ENCODE measurements at places on chromosomes 12 and 14.
A peak's percentile ranks its signal among the peaks of the same experiment; 100 is the strongest.

- DNase-seq: no peak
Observed at GRCh38 chr14:103081951-103082350, 2.1 kb upstream of the LBHD2 start.

GRCh38 chr12:112115259-112116045 is 6.9 kb upstream of the NAA25 start:
- no peak for DNase-seq

- no peak for DNase-seq
Observed at GRCh38 chr12:42396473-42397259, 70.7 kb downstream of the PPHLN1 start.

DNA sequence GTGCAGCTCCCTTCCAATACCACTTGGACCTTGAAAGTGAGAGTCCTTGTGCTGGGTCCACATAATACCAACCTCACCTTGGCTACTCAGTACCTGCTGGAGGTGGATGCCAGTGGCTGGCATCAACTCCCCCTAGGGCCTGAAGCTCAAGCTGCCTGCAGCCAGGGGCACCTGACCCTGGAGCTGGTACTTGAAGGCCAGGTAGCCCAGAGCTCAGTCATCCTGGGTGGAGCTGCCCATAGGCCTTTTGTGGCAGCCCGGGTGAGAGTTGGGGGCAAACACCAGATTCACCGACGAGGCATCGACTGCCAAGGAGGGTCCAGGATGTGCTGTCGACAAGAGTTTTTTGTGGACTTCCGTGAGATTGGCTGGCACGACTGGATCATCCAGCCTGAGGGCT is 5.7 kb upstream of the INHBE start:
- DNase-seq: no peak

DNA sequence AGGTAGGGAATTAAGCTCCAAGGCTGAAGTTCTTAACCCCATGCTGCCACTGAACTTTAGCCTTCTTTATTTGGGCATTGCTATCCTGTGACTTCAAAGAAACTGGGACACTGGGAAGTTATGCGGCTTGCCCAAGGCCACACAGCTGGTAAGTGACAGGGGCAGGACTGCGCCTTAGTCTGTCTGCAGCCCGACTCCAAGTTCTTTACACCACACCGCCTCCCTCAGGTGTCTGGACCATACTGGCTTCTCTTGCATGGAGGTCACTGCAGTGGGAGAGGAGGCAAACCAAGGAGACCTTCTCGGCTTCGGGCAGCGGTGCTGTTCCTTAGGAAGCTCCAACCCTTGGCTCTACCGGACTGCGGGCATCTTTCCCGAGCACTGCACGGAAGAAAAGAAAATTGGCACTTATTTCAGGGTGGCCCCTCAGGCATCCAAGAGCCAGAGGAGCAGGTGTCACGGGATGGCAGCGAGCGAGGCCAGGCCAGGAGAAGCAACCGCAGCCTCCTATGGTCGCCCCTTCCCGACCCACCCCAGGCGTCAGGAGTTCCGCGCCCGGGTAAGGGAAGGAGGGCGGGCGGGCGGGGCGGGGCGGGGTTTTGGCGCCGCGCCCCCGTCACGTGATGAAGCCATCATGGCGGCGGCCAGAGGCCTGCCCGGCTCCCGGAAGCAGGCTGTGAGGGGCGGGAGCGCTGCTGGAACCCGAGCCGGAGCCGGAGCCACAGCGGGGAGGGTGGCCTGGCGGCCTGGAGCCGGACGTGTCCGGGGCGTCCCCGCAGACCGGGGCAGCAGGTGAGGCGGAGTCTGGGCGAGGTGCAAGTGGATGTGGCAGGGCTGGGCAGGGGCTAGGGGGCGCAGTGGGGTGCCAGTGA is 16.4 kb upstream of the ESPL1 start:
- peak; percentile 67 for DNase-seq

DNA sequence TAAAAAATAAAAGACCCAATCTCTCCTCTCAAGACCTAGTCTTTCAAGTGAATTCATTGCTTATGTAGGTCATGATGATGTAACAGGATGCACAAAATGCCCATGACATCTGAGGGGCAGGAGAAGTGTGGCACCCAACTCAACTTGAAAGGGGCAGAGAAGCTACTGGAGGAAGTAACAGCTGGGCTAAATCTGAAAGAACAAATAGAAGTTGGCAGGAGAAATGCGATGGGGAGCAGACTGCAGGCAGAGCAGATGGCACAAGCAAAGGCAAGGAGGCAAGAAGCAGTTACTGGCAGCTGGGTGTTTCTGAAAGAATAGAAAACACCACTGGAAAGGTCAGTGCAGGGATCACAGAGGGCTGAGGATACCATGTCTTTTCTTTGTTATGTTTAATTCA is 14.6 kb downstream of the SLC38A4 start:
- no peak for DNase-seq

- DNase-seq: no peak
Observed at GRCh38 chr12:41993283-41993682, 151.4 kb downstream of the GXYLT1 start.

GRCh38 chr12:66514581-66514980 is 164.3 kb downstream of the GRIP1 start:
- peak; percentile 34 for DNase-seq

- DNase-seq: peak; percentile 64
Observed at GRCh38 chr14:22556990-22557623, 31.9 kb downstream of the DAD1 start.

- DNase-seq: no peak
Observed at GRCh38 chr14:24247422-24247821, 5.0 kb upstream of the TINF2 start.

DNA sequence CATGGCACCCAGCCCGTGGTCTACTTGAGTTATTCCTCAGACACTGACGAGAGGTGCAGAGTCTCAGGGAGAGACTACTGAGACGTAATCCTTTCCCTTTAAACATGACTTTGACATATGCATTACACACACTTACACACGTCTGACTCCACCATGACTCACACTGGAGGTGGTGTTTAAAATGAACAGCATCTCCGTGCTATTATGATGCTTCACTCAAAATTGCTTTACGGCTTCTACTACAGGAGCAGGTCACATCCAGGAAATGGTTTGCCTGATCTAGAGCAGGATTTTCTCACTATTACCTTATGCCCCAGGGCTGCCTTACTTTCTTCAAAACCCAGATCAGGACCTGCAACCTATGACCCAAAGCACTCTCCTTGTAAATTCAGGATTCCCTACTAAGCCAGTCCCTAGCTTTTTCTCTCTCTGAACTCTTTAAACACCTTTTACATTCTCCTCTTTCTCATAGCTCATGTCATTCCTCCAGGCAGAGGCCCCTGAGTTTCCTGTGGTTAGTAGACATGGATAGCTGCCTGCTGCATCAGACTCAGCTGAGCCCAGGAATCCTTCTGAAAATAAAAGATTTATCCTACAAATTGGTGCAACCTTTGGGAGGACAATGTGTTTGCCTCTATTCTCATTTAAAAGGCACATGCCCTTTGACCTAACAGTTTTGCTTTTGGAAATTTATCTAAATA is 31.2 kb downstream of the TMCC3 start:
- peak; percentile 35 for DNase-seq

- DNase-seq: no peak
Observed at GRCh38 chr14:90831821-90832220, 15.6 kb upstream of the TTC7B start.

DNA sequence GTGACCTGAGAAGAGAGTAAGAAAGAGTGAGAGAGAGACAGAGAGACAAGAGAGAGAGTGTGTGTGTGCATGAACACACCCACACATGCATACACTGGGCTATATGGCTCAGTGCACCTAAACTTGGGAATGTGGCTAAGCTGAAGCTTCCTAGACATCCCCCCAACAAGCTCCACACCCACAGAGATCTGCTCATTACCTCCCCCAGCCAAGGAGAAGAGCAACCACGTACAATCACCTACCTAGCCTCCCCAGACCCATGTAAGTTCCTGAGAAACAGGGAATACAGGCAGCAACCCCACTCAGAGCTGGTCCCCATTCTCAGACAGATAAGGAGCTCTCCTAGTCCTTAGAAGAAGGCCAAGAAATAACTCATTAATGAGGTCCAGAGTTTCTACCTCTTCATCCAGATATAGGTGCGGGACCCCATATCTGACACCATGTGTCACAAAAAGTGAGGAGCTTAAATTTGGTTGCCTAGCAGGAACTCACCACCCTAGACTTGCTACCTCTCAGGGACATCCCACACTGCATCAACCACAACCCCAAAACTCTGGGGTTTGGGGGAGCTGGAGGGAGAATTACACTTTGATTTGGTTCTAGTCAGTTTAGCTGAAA is 9.9 kb downstream of the AJUBA start:
- no peak for DNase-seq

- peak; percentile 16 for DNase-seq
Observed at GRCh38 chr12:94710933-94711332, 60.6 kb upstream of the TMCC3 start.

GRCh38 chr12:51817027-51817953 is 31.2 kb downstream of the FIGNL2 start:
- no peak for DNase-seq

Data from AG10803 (cell line).